CD8-positive, alpha-beta T cell (primary cell): ENCODE measurements at places on chromosomes 4 and X.

GRCh38 chr4:25144870-25145481 lies 15.3 kb downstream of the SEPSECS start:
- peak; percentile 7 for DNase-seq

GRCh38 chrX:20529301-20529700 lies 262.6 kb upstream of the RPS6KA3 start:
- no peak for DNase-seq

- DNase-seq: no peak
These were observed 16.4 kb downstream of the PSAPL1 start for GRCh38 chr4:7418131-7418943.

GRCh38 chr4:104494822-104495559 lies at the start of gene CXXC4:
CXXC4 (minus strand) TSS chr4:104494894; CDS start chr4:104491802, 3,092 bp downstream.
- DNase-seq: peak; percentile 35

DNA sequence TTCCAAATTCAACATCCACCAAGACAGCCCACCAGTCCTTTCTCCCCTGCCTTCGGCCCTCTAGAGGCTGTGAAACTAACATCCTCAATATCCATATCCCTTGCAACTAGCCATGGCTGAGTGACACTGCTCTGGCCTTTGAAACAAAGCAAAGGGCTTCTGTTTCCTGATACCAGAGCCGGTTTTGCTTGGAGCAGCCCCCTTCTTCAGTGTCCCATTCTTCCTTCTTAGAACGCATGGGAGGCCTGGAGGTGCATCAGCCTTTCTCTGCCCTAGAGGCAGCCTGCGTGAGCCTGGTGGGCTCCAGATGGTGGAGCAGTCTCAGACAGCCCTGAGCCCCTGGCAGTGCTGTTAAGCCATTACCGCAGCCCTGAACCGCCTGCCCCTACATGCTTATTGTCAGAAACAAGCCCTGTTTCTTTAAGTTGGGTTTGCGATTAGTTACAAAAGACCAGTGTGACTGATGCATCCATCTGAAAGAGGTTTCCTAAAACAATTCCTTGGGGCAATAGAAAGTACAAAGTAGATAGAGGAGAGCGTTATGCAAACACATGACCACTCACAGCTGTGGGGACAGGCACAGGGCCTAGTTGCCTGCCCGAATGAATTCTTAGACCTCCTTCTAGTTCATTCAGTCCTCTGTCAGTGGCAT lies 74.1 kb downstream of the EVC start:
- peak; percentile 9 for DNase-seq

GRCh38 chr4:184671101-184671500 lies 21.6 kb downstream of the PRIMPOL start:
- no peak for DNase-seq

- no peak for DNase-seq
These were observed 110.5 kb downstream of the APOOL start for GRCh38 chrX:85114171-85114570.

- DNase-seq: no peak
These were observed 413.7 kb downstream of the PPP3CA start for GRCh38 chr4:100933628-100934027.

- no peak for DNase-seq
These were observed 223.4 kb downstream of the SHROOM3 start for GRCh38 chr4:76658231-76659102.

DNA sequence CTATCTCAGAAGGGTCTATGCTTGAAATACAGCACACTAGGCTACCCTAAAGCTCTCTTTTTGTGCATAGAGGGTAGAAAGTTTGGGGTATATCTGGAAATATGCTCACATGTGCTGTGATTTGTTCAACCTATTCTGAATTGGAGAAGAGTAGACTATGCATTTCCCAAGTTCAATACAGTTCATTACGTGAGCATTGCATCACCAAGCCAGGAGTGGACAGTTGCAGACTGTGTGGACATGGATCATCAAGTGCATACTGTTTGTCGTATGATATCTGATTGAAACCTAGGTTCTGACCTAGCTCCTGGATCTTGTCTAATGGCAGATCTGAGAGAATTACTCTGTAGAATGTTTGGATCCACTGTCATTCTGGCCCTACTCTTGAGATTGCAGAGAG lies 161.1 kb downstream of the FRAS1 start:
- DNase-seq: no peak

DNA sequence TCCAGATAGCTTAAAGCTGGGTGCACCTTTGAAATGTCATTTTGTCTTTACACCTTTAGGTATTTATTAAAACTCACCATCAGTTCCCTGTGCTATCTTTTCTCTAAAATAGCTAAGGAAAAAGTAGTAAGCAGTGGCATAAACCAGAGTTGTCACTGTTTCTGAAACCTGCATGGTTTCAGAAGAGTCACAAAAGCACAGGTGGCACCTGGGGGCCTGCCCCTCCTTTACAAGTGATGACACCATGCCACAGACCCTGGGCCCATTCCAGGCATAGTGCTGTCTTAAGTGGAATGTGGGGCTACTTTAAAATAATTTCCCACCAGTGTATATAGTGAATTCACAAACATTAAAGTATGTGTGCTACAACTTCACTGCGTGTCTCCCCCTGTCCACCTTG lies 47.8 kb downstream of the DCUN1D4 start:
- DNase-seq: no peak

GRCh38 chr4:77787969-77788368 lies 31.2 kb downstream of the CNOT6L start:
- no peak for DNase-seq

DNA sequence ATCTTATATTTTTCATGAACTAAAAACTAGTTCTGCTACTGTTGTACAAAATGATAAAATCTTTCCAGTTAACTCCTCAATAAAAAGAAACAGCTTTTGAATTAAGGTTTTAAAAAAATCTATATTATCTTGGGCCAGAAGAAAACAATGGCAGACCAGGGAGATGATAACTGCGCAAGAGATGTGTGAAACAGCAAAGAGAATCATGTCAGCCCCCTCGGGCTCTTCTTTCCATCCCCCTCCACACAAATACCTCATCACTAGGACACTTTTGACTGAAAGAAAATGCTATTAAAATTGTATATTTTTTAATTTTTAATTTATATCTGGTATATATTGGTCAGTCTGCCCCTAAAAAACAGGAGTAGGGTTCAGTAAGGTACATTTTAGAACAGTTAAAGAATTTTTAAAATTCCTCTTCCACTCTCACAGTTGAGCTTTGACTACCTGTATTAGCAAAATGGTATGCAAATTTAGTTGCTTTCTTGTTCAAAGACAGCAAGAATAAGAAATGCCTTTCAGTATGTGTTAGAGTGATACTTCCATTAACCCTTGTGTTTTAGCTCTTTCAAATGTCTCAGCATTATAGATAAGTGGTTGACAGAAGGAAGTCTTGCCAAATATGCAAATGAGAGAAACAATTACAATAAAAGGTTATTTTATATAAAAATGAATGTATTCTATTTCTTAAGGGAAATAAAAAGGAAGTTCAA lies 36.4 kb upstream of the LCORL start:
- no peak for DNase-seq

DNA sequence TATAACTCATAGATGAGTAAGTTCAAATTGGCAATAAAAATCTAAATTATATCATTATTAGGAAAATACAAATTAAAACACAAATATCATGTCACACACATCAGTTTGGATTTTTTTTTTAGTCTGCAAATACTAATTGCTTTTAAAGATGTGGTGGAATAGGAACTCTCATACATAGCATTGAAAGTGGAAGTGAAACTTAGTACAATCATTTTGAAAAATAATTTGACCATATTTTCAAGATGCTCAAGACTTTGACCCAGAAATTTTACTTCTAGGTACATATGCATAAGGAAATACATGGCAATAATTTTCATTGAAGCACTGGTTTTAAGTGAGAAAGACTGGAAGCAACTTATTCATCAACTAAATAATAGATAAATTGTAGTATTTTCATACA lies 147.5 kb upstream of the SMIM31 start:
- no peak for DNase-seq

- DNase-seq: no peak
These were observed 94.5 kb upstream of the EOLA2 start for GRCh38 chrX:150032742-150033141.

DNA sequence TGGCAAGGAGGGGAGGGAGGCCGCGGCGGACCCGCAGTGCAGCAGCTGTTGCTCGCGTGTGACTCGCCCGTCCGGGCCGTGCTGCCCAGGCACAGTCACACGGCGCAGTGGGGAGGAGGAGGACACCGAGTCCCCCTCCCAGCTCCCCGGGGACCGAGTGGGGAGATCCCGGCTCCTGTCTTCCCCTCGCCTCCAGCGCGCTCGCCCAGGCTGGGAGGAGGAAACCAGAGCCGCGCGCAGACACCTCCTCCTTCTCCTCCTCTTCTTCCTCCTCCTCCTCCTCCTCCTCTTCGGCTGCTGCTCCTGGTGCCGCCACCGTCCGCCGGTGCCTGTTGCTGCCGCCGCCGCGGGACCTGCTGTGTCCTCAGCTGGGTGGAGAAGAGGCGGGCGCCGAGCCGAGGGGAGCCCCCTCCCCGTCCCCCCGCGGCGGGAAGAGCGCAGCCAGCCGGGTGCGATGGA lies at the start of gene TBC1D1:
Gene TBC1D1, plus strand, starts transcription at position 284 of the 459 bp plus-strand sequence. CDS start 11,012 bp downstream, outside the sequence.
- DNase-seq: no peak
